ENCODE measurements at places on chromosomes 7 and 10.

GRCh38 chr7:158409120-158409519, 178.5 kb downstream of the PTPRN2 start:
- DNase-seq, result no peak

DNA sequence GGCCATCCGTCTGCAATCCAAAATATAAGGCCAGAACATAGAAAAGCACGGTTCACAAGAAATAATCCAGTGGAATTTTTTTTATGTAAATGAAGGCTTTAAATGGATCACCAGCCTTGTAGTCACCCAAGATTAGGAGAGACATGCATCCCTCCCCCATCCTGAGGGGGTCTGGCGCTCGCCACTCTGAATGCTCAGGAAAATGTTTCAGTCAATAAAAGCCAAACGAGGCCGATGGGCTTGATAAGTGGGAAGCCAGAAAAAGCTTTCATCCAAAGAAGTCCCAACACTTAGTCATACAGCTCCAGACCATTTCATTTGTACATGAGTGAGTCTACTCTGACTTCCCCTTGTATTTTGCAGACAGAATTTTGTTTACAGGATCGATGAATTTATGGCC, 631.8 kb downstream of the GRID1 start:
- no peak for DNase-seq

GRCh38 chr7:130276796-130277762, 10.4 kb downstream of the CPA2 start:
- DNase-seq, result no peak

GRCh38 chr10:102450124-102450373, 1.3 kb downstream of the C10orf95 start:
- no peak for DNase-seq

DNA sequence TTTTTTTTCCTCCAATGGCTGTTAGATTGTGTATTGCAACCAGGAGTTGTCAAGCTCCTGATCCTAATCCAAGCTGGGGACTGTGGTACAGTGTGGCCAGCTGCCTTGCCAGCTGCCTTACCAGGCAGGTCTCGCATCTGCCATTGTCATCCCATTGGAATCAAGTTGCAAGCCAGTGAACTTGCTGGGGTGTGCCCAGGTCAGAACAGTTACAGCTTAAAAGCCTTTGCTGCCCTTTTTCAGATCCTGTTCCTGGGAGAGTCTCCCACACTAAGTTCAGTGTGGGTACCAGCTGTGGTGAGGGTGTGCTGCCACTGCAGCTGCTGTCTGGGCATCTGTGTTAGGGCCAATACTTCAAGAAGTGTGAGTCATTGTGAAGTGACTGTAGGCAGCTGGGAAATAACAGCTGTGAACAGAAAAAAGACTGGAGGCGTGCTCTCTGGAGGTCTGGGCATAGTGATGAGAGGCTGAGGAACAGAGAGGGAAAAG, 72.8 kb downstream of the CCNY start:
- DNase-seq, result peak; percentile 10

DNA sequence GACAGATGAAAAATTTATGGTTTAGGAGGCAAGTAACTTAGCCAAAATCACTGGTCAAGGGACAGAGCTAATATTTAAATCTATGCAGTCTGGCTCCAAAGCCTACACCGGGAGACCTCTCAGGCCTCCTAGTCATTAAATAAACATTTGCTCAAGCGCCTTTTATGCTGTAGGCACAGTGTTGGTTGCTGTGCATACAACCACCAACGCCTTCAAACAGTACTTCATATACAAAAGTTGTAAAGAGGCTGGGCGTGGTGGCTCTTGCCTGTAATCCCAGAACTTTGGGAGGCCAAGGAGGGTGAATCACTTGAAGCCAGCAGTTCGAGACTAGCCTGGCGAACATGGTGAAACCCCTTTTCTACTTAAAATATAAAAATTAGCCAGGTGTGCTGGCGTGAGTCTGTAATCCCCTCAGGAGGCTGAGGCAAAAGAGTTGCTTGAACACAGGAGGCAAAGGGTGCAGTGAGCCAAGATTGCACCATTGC, 159.8 kb downstream of the MAGI2 start:
- no peak for DNase-seq

DNA sequence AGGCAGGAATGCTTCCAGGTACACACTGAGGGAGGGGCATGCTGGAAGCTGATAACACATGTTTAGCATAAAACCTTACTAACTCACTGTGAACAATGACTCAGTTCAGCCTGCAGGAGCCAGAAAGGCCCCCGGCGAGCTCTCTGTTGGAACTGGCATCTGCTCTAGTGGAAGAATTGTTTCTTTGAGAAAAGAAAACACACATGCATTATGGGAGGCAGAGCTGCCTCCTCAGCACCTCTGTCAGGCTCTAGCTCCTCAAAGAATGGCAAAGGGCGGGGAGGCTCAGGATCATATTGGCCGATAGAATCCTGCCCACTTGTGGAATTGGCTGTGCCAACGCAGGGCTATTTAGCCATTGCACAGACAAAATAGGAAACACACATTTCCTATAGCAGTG, 338.3 kb downstream of the CXCL12 start:
- no peak for DNase-seq

DNA sequence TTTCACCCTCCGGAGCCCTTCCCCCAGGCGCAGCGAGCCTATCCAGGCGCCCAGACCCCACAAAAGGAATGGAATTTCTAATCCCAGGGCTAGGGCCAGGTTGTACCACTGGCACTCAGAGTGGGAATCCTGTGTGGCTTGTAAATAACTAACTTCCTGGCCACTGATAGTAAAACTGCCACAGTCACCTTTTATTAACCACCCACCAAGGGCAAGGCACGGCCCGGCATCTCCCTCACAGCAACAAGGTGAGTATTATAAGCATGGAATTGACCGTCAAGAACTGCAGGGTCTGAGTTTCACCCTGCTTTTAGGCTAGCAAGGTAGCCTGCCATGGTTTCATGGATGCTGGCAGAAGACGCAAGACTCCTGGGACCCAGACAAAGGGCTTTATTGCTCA, 51.1 kb downstream of the SPOCK2 start:
- DNase-seq, result no peak

GRCh38 chr7:55065079-55065478, 46.3 kb downstream of the EGFR start:
- no peak for DNase-seq

- no peak for DNase-seq
Observed at GRCh38 chr10:11036424-11037011, 18.8 kb downstream of the CELF2 start.

GRCh38 chr7:116671681-116672595, at the start of gene MET:
TSS of gene MET (plus strand) at chr7:116672196. CDS start at chr7:116699085, 26,889 bp downstream.
- peak; percentile 54 for DNase-seq

DNA sequence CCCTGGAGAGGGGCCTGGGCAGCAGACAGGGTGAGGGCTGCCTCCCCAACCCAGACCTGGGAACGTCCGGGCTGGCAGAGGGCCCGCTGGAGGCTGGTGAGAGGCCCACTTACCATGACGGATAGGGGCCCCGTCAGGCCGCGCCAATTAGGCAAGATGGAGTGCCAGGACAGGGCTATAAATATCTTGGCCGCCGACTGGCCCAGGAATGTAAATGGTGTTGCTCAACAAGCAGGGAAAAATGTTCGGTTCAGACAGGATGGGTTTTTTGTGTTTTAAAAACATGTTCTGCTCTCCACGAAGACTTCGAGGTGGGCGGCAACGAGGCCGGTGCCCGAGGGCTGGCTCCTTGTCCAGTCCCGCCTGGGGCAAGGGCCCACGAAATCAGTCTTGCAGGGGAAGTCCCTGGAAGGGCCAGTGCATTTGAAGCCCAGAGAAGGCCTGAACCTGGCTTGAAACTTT, 35.8 kb upstream of the ELN start:
- DNase-seq, result no peak

DNA sequence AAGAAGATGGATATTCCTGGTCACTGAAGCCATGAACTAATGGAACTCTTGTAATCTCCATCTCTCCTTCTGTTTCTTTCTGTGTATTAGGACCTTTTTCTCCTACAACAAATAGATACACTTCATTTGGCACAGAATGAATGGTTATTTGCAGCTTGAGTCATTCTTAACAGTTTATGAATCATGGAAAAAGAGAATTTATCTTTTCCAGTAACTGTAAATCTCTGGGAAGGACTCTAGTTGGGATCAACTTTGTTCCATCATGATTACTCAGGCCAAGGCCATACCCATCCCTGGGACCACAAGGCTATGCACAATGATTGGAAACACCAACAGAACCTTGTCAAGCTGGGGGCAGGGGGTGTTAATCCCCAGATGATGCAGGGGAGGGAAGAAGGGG, 36.1 kb upstream of the MDFIC start:
- no peak for DNase-seq

DNA sequence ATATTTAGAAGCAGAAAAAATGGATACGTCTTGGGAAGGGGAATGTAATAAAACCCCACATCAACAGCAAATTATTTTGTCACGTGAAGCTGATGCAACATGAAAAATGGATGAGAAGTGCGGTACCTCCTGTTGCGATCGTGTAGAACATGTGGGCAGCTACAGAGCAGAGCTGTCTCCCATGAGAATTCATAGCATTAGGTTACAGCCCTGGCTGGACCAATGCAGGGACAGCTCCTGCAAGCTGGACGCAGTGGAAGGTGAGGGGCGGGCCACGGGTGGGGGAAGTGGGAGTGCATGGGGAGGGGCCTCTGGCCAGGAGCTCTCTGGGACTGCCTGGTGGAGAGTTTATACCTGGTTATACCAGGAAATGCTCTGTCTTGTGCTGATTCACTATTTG, 120.3 kb downstream of the GATA3 start:
- DNase-seq, result no peak

- DNase-seq, result no peak
Observed at GRCh38 chr7:919114-919442, 35.4 kb downstream of the ADAP1 start.

- no peak for DNase-seq
Observed at GRCh38 chr7:43647339-43647672, 64.4 kb downstream of the STK17A start.

- no peak for DNase-seq
Observed at GRCh38 chr7:40219917-40220316, 85.1 kb downstream of the SUGCT start.

GRCh38 chr7:47218378-47219176, 363.3 kb downstream of the TNS3 start:
- DNase-seq, result no peak
